ENCODE measurements at places on chromosomes 11 and 22.

DNA sequence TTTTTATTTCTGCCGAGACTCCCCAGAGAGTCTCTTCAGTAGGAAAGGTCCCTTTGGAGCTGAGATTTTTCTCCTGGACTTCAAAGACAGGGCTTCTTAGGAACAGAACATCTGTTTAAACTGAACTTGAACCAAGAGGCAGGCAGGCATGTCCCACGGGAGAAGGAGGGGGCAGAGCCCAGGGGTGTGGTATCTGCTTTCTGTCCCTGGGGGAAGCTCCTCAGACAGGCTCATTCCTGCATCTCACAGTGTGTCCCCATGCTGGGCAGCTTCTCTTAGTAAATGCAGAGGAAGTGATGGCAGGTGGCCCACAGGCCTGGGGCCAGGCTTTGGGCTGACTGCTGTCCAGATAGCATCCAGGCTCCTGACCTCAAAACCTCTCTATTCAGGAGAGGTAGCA is 47.3 kb downstream of the TSPAN18 start:
- DNase-seq = no peak

DNA sequence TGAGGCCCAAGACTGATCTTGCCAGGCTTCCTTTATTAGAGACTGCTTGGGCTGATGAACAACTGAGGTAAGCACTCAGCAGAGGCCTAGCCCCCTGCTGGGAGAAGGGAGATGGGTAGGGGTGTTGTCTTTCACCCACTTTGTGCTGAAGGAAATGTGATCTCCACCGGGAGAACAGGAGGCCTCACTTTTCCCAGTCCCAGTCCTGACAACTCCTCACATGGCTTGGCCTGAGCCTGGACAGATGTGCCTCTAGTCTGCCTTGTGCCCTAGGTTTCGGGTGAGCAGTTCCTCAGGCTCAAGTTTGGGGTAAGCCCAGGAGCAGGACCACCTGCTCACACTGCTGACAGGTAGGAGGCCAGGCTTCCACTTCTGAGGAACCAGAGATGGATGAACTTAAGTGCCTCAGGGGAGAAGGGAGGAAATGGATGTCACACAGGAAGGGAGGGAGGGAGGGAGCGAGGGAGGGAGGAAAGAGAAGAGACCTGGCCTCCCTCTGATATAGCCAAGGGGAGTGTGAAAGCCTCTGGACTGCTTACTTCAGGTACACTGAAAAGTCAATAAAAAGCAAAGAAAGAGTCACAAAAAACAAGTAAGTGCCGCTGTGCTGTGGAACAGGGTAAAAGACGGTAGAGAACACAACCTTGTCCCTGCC is 8.1 kb downstream of the CLPB start:
- DNase-seq = no peak

- no peak for DNase-seq
Observed at GRCh38 chr11:107493117-107493516, 35.5 kb upstream of the CWF19L2 start.

DNA sequence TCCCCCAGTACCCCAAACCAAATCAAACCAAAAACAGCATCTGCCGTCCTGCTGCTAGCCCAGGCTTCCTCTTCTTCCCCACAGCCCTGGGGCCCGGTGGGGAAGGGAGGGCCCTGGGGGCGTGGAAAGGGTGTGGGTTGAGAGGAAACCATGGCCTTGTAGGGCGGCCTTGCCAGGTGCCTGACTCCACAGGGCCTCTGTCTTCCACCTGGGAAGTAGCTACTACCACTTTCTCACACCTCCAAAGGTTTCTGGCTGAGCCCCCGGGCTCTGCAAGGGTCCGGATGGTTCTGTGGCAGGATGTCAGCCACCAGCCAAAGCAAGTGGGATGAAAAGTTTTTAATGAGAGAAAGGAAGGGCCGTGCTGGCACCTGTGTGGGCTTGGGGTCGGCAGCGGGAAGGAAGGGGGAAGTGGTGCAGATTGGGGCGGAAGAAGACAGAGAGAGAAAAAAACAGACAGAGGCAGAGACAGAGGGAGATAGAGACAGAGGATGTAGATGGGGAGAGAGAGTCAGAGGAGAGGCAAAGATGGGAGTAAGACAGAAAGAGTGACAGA is 10.5 kb downstream of the TPST2 start:
- no peak for DNase-seq

DNA sequence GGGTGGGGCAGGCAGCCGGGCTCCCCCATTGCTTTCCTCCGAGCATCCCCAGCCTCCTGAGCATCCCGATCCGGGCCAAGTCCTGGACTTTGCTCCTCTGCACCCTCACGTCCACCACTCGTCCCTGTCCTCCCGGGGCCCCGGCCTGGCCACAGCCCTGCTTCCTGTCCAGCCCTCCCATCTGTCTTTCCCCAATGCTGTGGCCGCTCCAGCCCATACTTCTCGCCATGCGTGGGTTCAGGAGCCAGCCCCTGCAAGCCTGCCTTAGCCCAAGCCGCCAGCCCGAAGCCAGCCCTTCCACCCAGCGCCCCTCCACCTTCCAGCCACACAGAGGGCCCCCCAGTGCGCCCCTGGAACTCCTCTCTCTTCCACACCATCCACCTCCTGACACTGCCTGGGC is 23.8 kb downstream of the MRPL23 start:
- DNase-seq = no peak

Measured in Calu3 (cell line).